ENCODE measurements at places on chromosomes 7 and 10.

DNA sequence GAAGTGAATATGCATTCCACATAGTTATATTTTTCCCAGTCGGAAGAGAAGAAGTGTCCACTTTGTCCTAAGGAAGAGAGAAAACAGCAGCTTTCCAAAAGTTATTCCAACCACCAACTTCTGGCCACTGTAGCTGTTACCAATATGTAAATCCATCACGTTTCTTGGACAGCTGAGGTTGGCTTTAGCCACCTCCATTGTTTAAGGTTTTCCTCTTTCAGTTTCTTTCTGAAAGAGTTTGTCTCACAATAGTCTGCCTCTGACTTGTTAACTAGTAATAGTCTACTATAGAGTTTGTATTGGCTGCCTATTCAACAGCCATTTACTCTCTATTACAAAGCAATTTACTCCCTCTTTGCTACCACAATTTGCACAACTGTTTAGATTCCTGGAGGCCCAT is 457.6 kb upstream of the LRRN3 start:
- no peak for DNase-seq

- peak; percentile 80 for DNase-seq
These were observed 36.8 kb downstream of the MYOF start for GRCh38 chr10:93445097-93445960.

DNA sequence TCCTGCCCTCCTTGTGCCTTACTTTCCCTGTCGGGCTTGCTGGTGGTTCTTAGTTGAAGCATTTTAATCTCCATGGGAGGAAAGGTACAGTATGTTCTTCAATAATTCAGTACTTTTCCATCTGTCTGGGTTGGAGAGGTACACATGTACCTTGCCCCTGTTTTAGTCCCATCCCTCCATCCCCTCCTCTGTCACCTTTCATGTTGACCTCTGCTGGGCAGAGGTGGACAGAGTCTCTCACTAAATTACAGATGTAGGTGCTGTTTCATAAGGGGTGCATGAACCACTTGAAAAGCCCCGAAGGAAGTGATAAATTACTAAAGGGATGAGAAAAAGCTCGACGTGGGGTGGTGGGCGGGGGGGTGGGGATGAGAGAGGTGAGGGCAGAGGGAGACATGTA is 5.4 kb downstream of the AGFG2 start:
- no peak for DNase-seq

DNA sequence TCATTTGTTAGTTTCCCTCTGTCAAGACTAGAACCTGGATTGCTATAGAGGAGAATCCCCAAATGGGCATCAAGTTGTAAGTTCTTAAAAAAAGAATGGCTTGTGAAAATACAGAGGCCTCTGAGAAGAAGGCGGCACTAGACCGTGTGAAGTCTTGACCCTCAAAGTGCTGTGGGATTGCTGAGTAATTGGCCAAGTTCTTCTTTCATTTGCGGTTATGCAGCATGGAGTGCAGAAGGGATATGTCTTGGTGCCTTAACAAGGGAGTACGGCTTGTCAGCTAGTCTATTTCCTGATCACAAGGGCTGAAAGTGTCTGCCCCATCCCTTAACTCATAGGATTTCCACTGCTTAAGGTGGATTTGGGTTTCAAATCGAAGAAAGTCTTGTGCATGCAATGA is 81.2 kb downstream of the MKX start:
- no peak for DNase-seq

GRCh38 chr10:11887381-11888227 is 64.4 kb downstream of the PROSER2 start:
- DNase-seq, result no peak

- DNase-seq, result no peak
These were observed 17.6 kb downstream of the INTS1 start for GRCh38 chr7:1486571-1486970.

DNA sequence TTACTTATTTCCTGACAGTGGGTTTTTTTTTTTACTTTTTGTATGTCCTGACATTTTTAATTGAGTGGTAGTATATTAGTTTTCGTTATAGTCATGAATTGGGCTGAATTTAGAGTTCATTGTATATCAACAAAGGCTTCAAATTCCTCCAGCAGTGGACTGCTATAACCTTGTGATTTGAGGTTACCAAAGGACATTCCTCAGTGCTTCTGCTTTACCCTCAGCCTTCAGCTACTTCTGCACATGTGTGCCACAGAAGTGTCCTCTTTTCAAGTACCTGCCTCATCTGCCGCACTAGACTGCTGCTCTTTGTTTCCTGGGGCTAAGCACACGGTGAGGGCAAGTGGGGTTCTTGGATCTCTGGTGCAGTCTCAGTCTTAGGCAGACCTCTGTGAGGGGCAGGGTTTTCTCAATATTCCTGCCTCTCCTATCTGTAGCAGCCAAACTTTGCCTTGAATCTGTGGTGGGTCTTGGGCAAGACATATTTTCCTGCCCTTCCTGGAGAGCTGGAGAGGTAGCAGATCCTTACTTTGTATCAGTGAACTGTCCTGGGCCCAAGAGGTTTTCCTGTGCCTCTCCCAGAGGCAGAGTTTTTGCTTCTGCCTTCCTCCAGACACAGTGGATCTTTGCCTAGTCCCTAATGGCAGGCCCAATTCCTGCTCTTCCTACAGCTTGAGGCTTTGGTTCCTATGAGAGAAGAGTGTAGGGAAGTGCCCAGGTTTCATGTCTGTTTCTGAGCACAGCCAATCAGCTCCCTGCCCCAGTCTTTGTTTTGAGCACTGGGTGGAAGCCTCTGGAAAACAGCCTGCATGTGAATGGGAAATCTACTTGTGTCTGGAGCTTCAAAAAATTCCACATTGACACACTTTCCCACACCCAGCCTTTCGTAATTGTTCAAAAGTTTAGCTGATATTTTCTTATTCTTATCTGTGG is 39.0 kb upstream of the STRIP2 start:
- DNase-seq, result no peak

- no peak for DNase-seq
These were observed 861 bp downstream of the NRBF2 start for GRCh38 chr10:63133821-63134557.

Measured in heart right ventricle (tissue), 16 donors.